Tongue (tissue), 3 donors: ENCODE measurements at places on chromosomes 7 and 10.

DNA sequence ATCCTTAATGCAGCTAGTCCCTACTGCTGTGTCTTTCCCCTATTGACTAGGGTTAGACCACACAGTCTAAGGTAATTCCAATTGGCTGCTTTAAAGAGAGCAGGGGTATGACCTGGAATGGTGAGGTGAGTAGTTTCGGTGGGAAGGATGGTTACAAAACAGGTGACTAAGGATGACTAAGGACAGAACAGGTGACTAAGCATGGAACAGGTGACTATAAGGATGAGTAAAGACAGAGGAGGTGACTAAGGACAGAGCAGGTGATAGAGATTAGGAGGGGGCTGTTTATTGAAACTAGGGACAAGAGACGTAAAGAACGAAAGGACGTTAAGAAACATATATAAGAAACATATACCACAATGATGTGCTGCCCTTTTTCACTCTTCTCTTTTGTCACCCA, 145.1 kb upstream of the TMEM106B start:
- no peak for DNase-seq

GRCh38 chr7:77538281-77539212, 1.5 kb downstream of the PTPN12 start:
- DNase-seq: peak; percentile 92

GRCh38 chr7:69903410-69903809, 305.1 kb downstream of the AUTS2 start:
- DNase-seq: no peak

DNA sequence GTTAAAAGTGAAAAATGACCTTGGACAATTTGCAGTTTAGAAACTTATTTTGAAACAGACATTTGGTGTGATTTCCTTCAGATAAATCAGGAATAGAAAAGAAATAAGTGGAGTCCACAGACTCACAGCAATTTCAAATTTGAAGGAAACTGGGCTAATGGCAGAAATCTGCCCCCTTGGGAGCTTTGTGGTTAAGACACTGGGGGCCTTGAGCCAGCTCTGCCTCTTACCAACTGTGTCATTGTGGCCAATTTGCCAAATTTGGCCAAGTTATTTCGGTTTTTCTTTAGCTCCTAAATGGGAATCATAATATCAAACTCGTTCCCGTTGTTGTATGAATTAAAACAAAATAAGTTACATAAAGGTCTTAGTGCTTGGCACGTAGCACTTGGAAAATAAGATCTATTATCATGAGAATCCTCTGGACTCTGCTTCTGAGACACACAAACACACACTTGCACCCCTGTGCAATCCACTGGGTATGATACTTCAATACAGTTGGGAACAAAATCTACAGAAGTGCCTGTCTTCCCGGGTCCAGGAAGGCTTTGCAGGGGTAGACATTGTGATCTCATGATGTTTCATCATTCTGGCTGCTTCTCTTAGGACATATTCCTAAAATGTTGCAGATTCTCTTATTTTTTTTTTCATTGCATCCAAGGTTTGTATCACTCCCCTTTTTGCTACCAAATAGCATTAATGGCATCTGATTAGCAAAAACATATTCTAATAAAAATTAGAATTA, 4.9 kb downstream of the ARMC3 start:
- no peak for DNase-seq

GRCh38 chr7:90210981-90211380, 559 bp upstream of the STEAP2 start:
- no peak for DNase-seq

DNA sequence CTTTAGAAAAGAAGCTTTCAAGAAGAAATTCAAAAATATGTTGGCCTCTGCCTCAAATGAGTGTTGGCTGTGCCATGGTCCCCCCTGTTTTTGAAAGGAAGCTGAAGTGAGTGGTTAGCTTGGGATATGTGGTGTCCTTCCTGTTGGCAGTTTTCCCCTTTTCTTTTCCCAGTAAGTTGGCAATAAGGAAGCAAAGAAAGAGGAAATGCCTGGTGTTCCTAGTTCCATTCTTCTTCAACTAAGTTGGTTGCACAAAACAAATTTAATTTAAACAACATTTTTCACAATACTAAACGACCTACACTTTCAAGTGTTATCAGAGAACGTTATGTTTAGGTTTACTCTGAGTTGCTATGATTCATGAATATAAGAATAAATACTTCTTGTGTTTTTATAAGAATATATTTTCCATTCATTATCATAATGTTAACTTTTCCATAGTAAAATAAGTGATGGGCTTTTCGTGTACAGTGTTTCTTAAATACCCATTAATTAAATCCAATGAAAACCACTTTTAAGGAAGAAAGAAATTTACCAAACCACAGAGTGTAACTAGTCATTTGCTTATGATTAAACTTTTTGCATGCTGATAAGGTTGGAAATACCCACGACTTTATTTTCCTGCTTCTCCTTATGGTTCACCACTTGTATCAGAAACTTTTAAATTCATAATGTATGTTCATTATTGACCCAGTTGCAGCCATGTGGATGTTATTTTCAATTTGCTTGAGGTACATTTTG, 7.7 kb downstream of the HDAC9 start:
- DNase-seq: no peak

- DNase-seq: peak; percentile 69
These were observed 61.8 kb upstream of the DKK1 start for GRCh38 chr10:52252307-52252706.

- no peak for DNase-seq
These were observed 59.2 kb downstream of the FOXL3 start for GRCh38 chr7:348962-349743.

DNA sequence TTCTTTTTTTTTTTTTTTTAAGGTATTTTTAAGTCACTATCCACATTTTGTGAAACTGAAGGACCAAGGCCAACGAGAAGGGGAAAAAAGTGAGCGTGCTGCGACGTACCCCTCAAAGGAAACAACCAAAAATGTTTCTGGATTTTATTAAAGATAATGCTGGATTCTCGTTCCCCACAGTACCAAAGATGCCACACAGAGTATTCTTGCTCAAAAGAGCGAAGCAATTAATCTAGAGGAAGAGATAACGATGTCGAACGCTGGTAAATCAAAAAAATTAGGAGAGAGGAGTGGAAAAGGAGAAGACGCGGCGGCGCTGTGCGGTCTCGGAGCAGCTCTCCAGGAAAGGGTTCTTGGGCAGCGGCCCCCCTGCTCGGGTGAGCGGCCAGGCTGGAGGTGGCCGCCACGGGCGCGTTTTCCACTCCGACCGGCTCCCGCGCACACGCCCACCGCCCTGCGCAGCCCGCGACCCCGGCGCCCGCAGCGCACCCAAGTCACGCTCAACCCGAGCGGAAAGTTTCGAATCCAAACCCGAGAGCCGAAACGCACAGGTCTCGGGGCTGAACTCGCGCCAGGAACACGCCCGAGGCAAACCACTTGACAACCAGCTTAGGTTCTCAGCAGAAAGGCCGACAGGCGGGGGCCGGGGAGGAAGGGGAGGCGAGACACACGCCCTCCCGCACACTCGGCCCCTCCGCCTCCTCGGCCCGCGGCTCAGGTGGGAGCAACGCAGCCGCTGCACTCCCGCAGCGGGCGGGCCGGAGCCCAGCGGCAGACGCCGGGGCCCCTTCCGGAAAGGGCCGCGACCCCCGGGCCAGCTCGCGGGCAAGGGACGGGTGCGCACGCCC, 989 bp downstream of the SRPK2 start:
- DNase-seq: peak; percentile 73

DNA sequence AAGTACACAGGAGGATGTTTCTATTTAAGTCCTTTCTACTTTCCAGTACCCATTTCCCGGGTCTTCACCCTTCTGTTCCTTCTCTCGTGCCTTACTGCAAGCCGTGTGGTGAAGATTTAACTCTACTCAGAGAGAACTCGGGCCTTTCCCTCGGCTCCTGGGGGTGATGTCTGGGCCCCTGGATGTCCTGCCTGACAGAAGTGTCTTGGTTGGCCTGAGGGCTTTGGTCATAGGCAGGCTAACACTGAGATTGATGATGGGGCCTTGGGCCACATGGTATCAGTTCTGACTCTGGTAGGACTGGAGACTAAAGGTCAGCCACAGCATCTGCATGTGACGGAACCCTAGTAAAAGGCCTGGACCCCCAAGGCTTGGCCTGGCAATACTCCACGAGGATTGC, 80.4 kb downstream of the CHST15 start:
- no peak for DNase-seq

- no peak for DNase-seq
These were observed 10.4 kb upstream of the GPR26 start for GRCh38 chr10:123655751-123656150.

DNA sequence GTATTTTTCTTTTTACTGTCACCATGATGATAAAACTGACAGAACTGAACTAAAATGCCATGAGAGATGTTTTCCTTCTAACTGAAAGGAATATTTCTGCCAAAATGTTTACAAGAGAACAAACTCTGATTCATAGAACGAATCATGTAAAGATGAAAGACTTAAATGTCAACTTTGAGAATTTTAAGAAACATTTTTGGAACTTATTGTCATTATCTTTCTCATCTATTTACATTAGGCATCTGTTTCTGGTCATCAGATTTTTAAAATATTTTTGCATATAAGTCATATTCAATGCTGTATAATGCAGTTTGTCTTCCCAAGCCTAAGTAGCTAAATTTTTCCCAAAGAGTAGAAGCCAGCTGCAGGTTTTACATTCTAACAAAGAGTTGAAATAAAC, 358.5 kb downstream of the TFEC start:
- no peak for DNase-seq

DNA sequence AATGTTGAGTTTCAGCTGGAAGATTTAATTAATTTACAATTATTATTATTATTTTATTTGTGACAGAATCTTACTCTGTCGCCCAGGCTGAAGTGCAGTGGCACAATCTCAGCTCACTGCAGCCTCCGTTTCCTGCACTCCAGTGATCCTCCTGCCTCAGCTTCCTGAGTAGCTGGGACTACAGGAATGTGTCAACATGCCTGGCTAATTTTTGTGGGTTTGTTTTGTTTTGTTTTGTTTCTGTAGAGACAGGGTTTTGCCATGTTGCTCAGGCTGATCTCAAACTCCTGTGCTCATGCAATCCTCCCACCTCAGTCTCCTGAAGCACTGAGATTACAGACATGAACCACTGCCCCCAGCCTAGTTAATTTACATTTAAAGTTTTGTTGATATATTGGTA, 93.8 kb upstream of the MEOX2 start:
- no peak for DNase-seq

DNA sequence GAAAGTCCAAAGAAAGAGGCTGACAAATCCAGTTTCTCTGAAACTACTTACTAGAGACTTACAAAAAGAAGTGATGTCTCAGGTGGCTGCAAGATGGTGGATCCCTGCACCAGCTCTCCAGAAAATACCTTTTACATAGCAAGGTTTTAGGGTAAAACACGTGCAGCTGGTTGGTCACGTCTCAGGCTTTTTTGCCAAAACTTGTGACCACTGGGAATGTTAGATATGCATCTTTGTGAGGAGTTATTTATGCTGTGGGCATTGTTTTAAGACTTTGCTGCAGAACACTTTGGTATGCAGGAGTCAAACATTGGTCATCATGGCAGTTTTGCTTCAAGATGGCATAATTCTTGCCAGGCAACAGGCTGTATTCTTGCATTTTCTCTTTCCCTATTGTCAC, 1352.8 kb downstream of the REEP3 start:
- DNase-seq: no peak

DNA sequence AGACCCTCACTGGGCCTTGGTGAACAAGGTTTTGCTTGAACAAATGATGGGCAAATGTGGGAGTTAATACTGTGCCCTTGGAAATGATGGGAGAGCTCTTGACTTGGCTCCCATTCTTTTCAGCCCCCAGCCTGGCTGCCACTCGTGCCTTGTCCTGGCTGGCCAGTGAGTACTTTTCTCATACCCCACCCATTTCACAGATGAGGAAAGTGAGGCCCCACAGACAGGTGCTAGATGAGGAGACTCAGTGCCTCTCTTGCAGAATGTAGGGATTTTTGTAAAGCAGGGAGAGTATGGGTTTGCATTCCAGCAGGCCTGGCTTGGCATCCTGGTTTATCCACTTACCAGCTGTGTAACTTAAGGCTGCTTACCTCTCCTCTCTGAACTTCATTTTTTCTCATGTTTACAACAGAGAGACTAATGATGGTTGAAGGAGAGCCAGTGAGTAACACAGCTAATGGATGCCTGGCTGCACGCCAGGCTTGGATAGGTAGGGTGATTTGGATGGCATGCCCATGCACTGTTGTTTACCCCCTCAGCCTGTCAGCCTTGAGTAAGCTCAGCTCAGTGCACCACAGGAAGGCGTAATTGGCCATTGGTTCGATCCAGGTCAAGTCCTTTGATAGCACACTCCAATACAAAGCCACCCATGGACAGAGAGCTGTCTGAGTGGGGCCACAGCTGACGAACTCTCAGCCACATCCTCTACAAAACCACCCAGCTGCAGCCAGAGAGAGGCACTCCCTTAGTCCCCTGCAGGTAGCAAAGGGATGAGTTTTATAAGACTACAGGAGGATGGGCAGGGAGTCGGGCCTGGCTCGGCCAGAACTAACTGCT, 436.8 kb downstream of the RPS24 start:
- DNase-seq: no peak

GRCh38 chr10:115974816-115975430, 298.1 kb downstream of the GFRA1 start:
- DNase-seq: no peak

- peak; percentile 62 for DNase-seq
These were observed 238.9 kb downstream of the FOXP2 start for GRCh38 chr7:114653364-114654088.
